Kidney (tissue), 22 donors: ENCODE measurements at places on chromosomes 1 and 21. TPM values are rescaled to one million over a fixed set of nuclear protein-coding genes. Genes with fewer than 3 reads are reported as not detected.

The AVPR1B gene
- total RNA-seq: 0.69 TPM

The KLF17 gene
- total RNA-seq: not detected

The EDARADD gene
- 0.82 TPM for total RNA-seq

GRCh38 chr1:159663552-159663951 is 50.8 kb downstream of the CRP start:
- no peak for DNase-seq
